ENCODE measurements at places on chromosomes 2 and 18. TPM values are rescaled to one million over a fixed set of nuclear protein-coding genes. Genes with fewer than 3 reads are reported as not detected.
A peak's percentile ranks its signal among the peaks of the same experiment; 100 is the strongest.

DNA sequence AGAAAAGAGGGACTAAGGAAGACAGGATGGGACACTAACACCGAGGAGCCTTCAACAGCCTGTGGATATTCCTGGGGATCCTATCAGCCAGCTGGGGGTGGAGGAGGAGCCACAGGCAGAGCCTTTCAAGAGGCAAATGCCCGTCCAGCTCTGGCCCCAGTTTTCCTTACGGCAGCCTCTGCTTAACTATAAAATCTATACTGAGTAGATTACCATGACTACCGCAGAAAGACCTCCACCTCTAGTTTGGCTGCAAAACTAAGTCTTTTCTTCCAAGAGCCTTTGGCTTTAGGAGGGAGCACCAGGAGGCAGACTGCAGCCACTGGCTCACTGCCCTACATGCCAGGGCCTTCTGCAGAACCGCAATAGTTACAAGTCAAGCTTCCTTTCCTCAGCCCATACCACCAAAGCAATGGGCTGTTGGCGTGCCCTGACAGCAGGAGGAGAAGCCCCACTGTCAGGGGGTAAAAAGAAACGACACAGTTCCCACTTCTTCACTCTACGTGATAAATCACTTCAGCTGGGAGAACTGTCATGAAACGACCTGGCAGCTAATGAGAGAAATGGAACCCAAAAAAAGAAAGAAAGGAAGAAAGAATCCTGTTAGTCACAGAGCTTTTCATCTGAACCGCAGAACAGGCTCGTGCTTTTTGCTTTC is 25.1 kb upstream of the CREB1 start:
- no peaks in the 10 kb centered on the region for H3K36me3 ChIP-seq
- H3K27ac ChIP-seq = no peak overlapping the region
- no peak overlapping the region for H3K4me3 ChIP-seq
- peak; percentile 27 for DNase-seq
- H3K4me1 ChIP-seq = no peaks in the 10 kb centered on the region

DNA sequence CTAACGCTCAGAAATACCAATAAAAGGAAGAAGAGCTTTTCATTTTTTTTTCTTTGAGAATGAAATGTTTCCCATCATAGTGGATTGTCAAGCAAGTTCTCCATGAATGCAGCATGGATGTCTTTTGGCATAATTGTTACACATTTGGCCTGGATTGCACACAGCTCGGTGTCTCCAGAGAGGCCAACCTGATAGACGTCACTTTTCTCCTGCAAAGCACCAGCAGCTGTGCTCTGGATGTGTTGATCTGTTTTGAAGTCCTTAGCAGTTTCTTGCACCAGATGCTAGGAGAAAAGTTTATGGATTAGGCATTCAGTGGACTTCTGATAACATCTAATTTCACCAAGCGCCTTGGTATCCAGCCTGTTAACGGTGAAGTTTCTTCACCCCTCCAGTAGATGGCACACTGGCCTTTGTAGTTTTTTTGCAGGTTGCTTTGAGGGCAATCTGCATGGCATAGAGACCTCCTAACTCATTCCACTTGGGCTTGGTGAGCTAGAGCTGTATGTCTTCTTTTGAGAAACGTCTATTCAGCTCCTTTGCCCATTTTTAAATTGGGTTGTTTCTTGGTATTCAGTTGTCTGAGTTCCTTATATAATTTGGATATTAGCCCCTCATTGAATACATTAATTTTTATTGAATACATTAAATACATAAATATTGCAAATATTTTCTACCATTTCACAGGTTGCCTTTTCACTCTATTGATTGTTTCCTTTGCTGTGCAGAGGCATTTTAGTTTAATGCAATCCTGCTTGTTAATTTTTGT is 59.7 kb downstream of the PTH2R start:
- H3K4me1 ChIP-seq = no peaks in the 10 kb centered on the region
- H3K4me3 ChIP-seq = no peak overlapping the region
- no peaks in the 10 kb centered on the region for H3K27me3 ChIP-seq
- no peaks in the 10 kb centered on the region for H3K36me3 ChIP-seq

- no peak overlapping the region for H3K4me3 ChIP-seq
- H3K27me3 ChIP-seq = no peaks in the 10 kb centered on the region
- peak overlapping the region; percentile 29 for H3K27ac ChIP-seq
- H3K36me3 ChIP-seq = peaks cover 2% of the 10 kb centered on the region
- peak; percentile 58 for DNase-seq
These were observed 20.7 kb downstream of the FOSL2 start for GRCh38 chr2:28413152-28413898.

The NTSR2 gene
- not detected for total RNA-seq

The KCNG2 gene
- total RNA-seq = 0.76 TPM

DNA sequence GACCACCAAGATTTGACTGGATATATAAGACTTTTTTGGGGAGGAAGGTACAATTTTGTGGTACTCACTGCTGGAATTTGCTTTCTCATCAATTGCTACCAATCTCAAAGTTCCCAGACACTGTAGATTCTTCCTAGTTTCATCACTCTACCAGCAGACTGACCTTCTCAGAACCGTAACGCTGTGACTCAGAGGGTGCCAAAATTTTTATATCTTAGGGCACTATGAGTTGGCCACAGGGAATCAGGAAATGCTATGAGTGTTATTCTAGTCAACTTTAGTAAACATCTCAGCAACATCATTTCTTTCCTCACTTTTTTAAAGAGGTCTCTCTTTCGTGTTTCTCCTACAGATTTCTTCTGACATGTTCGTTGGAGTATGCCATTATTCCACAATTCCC is 499.0 kb downstream of the TMX3 start:
- no peaks in the 10 kb centered on the region for H3K27me3 ChIP-seq
- no peaks in the 10 kb centered on the region for H3K4me1 ChIP-seq
- no peak for DNase-seq
- H3K36me3 ChIP-seq = no peaks in the 10 kb centered on the region

DNA sequence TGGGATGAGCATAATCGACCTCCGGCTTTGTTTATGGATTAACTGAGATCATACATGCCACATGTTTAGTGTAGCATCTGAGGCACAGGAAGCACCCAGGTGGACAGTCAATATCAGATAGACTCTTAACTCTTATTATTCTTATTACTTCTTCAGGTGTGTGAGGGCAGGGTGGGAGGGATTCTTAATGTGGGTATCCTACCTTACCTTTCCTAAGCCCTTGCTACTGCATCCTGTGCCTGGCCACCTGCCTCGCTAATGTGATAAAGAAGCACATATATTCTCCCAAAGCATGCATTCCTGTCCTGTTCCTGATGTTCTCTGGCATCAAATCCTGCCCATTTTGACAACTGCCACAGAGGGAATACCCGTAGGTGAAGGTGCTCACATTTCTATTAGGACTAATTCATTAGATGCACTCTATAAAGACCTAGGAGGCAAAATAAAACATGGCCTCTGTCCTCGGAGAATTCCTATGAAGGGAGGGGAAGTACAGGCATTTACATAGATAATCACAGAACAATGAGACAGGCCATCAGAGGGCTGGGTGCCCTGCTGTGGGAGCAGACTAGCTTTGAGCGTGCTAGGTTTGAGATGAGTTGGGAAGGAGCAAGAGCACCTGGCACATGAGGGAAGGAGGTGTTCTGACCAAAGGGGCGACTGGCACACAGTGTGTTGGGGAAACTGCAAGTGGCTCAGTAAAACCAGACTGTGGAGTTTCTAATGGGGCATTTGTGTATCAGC is 19.5 kb upstream of the CELF4 start:
- no peak for DNase-seq
- no peak overlapping the region for H3K4me3 ChIP-seq
- H3K27me3 ChIP-seq = no peaks in the 10 kb centered on the region
- H3K36me3 ChIP-seq = no peaks in the 10 kb centered on the region

Measured in kidney (tissue), 22 donors.